ENCODE measurements at places on chromosomes 2 and 18. TPM values are rescaled to one million over a fixed set of nuclear protein-coding genes. Genes with fewer than 3 reads are reported as not detected.

The CIB4 gene
- not detected for total RNA-seq

The OSBPL6 gene
- total RNA-seq, result 0.27 TPM

- no peak for DNase-seq
These were observed 68.8 kb upstream of the SMAD7 start for GRCh38 chr18:49019446-49020045.

DNA sequence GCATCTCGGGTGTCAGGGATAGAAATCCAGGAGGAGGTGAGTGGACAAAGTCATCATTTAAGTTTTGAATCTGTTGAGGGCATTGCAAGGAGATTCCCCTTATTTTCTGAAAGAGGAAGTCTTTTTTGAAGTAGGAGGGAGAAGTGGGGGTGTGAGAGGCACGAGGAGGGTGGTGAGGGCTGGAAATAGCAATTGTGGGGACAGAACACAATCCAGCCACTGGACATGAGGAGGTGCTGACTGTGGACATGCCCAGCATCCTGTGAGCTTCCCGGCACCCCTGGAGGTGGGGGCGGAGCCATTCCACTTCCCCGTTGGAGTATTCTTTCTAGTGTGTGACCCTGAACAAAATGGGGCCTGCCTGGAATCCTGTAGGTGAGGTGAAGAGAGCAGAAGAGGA, 310.7 kb upstream of the EPAS1 start:
- DNase-seq, result no peak

DNA sequence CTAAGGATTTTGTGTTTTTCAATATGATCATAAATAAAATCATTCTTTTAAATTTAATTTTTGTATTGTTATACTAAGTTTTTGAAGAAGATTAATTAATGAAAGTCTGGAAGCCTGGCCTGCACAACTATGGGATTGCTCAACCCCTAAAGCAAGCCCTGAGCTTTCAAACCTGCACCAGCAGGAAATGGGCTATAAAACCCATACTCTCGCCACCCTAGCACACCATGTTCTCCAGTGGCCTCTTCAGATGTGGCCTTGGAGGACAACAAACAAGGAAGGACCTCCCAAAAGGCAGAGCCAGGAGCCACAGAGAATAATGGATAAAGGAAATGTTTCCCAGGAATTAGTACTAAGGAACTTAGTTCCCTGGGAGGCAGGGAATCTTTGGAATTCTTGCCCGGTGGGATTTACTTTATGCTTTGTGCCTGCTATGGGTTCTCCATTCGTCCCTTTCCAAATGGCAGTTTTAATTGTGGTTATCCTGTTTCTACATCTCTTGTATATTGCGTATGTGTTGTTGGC, 212.5 kb downstream of the ZFP36L2 start:
- DNase-seq, result no peak

GRCh38 chr2:40440835-40441234, 11.1 kb downstream of the SLC8A1 start:
- no peak for DNase-seq

Data from hematopoietic multipotent progenitor cell (in vitro differentiated cells).